Activated CD4-positive, alpha-beta T cell treated with anti-CD3 and anti-CD28 coated beads for 36 hours (primary cell): ENCODE measurements at places on chromosomes 3 and 15. TPM values are rescaled to one million over a fixed set of nuclear protein-coding genes. Genes with fewer than 3 reads are reported as not detected.

Gene CPNE9
- 0.30 TPM for total RNA-seq

Gene WWTR1
- 0.54 TPM for total RNA-seq

Gene EFCC1
- 0.39 TPM for total RNA-seq

Gene TIGIT
- total RNA-seq: 25.5 TPM

Gene TP63
- total RNA-seq: 0.46 TPM

Gene UPK1B
- total RNA-seq: 0.25 TPM

DNA sequence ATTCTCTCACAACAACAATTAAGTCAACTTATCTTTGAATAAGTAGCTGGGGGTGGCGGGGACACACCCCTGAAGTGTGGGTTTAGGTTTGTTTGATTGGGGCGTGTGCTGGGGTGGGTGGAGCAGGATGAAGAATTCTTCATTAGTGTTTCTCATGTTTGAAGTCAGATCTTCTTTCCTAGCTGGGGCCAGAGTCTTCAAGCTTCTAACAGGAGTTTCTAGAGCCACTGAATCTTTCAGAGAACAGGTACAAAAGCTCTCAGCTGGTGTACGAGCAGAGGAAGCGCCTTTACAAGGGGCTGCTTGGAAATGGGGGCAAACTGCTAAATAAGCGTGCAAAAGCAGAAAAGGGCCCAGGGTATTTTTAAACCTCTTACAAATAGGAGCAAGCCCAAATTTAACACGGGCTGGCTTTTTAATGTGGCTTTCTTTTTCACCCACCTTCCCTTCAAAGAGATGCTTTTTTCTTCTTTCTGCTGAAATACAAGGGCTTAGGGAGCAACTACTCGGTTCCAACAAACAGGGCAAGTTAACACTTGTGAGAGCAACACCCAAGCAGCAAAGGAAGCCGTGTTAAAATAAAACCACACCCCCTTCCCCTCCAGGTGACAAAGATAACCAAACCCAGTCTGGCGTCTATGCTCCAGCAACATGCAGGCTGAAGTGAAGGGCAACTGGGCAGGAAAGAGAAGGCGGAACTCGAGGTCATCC is 86.9 kb upstream of the RASGRP1 start:
- H3K4me3 ChIP-seq: peak overlapping the region; percentile 64
- no peaks in the 10 kb centered on the region for H3K27me3 ChIP-seq
- H3K36me3 ChIP-seq: peaks cover 3% of the 10 kb centered on the region
- peak; percentile 68 for DNase-seq
- H3K27ac ChIP-seq: peak overlapping the region; percentile 92

DNA sequence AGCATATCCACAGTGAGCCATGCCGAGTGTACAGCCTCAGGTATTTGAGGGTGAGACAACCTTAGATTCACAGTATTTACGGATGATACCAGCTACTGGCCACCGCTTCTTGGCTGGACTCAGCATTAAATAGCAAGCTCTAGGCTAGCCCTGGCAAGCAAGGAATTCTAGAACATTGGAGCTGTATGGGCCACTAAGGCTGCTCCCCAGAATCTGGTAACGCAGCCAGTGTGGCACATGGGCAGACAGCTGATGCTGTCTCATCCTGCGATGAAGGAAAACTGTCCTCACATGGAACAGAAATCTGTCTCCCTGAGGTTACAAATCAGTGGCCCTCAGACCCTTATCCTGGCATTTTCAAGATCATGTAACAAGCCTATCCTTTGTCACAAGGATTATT is 57.6 kb upstream of the RGMA start:
- peaks cover under 1% of the 10 kb centered on the region for H3K4me1 ChIP-seq
- H3K27ac ChIP-seq: no peak overlapping the region
- H3K27me3 ChIP-seq: peaks cover 4% of the 10 kb centered on the region
- DNase-seq: no peak

DNA sequence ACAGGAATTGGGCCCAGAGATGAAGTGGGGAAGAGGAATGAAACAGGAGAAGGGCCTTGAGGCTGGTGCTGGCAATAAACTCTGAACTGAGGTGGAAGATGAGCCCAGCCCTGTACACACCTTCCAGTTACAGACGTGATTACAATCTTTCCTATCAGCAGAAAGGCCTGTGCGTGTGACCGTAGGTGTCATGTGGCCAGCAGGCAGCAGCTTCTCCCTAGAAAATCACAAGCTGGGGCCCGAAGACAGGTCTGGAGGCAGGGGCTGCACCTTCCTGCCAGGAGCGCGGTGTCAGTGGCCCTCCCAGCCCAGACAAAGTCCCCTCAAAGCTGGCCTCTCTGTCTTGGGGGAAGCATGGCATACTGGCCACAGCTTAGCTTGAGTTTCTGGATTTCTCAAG is 16.7 kb upstream of the PIGZ start:
- H3K27ac ChIP-seq: no peak overlapping the region
- no peak for DNase-seq
- H3K27me3 ChIP-seq: peaks cover 3% of the 10 kb centered on the region
- H3K36me3 ChIP-seq: no peaks in the 10 kb centered on the region

- no peak overlapping the region for H3K27ac ChIP-seq
- H3K4me3 ChIP-seq: no peak overlapping the region
- DNase-seq: no peak
Observed at GRCh38 chr3:129812589-129812988, 80.9 kb downstream of the TMCC1 start.

- H3K4me1 ChIP-seq: no peaks in the 10 kb centered on the region
- no peaks in the 10 kb centered on the region for H3K36me3 ChIP-seq
- no peak for DNase-seq
- no peaks in the 10 kb centered on the region for H3K27me3 ChIP-seq
Observed at GRCh38 chr3:46607603-46608028, 4.7 kb upstream of the FAM240A start.

DNA sequence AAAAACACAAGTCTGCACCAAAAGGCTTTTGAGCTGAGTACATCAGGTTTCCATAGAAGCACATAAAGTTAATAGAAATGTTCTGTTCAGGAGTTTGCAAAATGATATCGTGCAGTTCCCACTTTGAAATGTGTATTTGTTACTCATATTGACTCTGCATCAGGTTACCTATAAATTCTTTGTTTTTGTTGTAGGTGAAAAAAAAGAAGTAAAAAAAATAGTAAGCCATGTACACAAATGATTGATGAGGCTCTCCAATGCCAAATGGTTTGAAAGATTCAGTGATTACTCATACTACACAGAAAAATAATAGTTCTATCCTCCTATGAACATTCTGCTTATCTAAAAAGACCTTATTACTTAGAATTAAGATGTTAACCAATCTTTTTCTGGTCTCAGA is 287.3 kb upstream of the MME start:
- H3K4me3 ChIP-seq: no peak overlapping the region
- no peaks in the 10 kb centered on the region for H3K27me3 ChIP-seq
- no peaks in the 10 kb centered on the region for H3K36me3 ChIP-seq
- no peaks in the 10 kb centered on the region for H3K4me1 ChIP-seq
- no peak for DNase-seq

DNA sequence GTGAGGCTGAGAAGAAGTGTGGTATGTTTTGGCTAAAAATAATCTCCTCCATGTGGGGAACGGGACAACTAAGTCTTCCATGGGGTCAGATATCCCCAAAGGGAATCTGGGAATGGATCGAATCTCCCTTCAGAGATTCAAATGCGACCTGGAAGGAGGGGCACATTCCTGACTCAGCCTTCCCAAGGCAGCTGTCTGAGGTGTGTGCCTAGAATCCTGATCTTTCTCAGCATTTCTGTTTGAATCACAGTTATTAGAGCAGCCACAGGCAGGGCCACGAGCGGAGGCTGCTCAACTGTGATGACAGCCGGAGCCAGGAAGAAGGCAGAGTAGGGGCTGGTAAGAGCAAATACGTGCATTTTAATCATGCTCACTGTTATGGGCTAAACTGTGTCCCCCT is 135.1 kb downstream of the ADAMTS17 start:
- no peak overlapping the region for H3K4me3 ChIP-seq
- H3K27ac ChIP-seq: no peak overlapping the region
- H3K4me1 ChIP-seq: peaks cover 8% of the 10 kb centered on the region
- peaks cover 6% of the 10 kb centered on the region for H3K36me3 ChIP-seq
- DNase-seq: no peak

GRCh38 chr3:151107177-151107576 is 21.7 kb downstream of the MED12L start:
- H3K27ac ChIP-seq: no peak overlapping the region
- H3K4me1 ChIP-seq: no peaks in the 10 kb centered on the region
- no peaks in the 10 kb centered on the region for H3K36me3 ChIP-seq
- DNase-seq: no peak
- H3K4me3 ChIP-seq: no peak overlapping the region

DNA sequence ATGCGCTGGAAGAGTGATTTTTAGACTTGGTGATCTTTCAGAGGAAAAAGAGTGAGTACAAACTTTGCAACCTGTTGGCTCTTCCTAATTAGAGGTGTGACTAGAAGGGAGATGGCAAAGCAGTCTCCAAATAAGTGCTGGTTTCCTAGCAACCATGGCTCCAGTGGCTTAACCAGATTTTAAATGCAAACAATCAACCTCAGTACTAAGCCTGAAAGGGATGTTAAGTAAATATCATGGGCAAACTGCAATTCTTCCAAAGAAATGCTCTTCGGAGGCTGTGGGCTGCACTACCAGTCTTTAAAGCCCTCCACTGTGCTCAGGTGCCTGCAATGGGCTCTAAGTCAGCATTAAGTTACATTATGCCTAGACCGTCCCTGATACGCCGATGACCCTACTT is 678.1 kb upstream of the CCDC54 start:
- H3K27me3 ChIP-seq: peaks cover 2% of the 10 kb centered on the region
- no peak for DNase-seq
- no peaks in the 10 kb centered on the region for H3K36me3 ChIP-seq
- no peak overlapping the region for H3K4me3 ChIP-seq

DNA sequence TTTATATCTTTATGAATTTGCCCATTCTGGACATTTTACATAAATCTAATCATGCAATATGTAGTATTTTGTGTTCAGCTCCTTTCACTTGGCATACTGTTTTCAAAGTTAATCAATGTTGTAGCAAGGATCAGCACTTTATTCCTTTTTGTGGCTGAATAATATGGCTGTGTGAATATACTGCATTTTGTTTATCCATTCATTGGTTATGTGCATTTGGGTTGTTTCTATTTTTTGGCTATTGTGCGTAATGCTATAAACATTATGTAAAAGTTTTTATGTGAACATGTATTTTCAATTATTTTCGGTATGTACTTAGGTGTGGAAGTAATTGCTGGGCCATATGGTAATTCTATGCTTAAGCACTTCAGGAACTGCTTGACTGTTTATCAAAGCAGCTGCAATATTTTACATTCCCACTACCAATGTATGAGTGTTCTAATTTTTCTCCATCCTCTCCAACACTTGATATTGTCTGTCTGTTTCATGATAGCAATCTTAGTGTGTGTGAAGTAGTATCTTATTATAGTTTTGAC is 101.3 kb upstream of the P2RY1 start:
- H3K27me3 ChIP-seq: no peaks in the 10 kb centered on the region
- no peaks in the 10 kb centered on the region for H3K4me1 ChIP-seq

- no peak overlapping the region for H3K4me3 ChIP-seq
- no peaks in the 10 kb centered on the region for H3K36me3 ChIP-seq
Observed at GRCh38 chr15:27549746-27550145, 549.4 kb downstream of the OCA2 start.

DNA sequence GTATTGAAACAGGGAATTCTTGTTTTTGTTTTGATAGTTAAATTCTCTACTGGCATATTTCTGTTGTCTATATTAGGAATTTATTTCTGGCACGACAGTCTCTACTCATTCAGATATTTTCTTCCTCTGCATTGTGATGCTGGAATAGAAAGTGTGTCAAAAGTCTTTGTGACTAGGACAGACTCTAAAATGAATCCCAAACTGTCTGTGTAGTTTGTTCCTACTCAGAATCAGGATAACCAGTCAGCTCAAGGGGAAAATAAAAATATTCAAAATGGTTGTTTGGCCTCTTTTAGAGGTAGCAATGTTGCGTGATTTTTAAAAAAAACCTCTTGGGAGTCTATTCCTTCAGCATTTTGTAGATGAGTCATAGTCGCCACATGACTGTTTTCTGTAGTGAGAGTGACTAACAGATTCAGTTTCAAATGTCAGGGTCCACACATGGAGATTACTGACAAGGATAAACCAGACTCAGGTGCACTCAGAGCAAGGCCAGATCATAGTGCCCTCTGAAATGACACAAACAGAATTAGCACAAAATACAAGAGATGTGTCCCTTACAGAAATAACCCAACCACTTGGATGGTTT is 13.1 kb downstream of the SLC7A14 start:
- no peaks in the 10 kb centered on the region for H3K36me3 ChIP-seq
- H3K4me3 ChIP-seq: no peak overlapping the region
- H3K27ac ChIP-seq: no peak overlapping the region
- H3K4me1 ChIP-seq: peaks cover 25% of the 10 kb centered on the region
- DNase-seq: peak; percentile 32
- peaks cover 34% of the 10 kb centered on the region for H3K27me3 ChIP-seq

GRCh38 chr3:124995460-124995994 is 60.3 kb downstream of the HEG1 start:
- H3K4me3 ChIP-seq: no peak overlapping the region
- no peaks in the 10 kb centered on the region for H3K27me3 ChIP-seq
- H3K36me3 ChIP-seq: peaks cover 17% of the 10 kb centered on the region
- DNase-seq: peak; percentile 63
- no peaks in the 10 kb centered on the region for H3K4me1 ChIP-seq

DNA sequence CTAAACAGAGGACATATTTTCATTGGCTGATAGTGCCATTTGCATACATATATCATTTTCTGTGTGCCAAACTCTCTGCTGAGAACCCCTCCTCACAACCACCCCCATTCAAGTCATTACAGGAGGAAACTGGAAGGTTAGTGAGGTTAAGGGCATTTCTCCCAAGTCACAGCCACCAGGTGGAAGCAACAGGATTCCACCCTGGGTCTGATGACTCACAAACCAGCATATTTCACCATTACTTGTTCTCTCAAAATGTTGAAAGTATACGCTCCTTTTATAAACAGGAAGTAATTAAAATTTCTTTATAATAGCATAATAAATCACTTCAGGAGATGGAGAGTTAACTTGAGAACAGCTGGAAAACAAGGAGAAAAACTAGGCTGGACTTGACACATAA is 398.6 kb upstream of the WNT5A start:
- H3K4me3 ChIP-seq: no peak overlapping the region
- no peak for DNase-seq
- H3K36me3 ChIP-seq: no peaks in the 10 kb centered on the region
- peaks cover 1% of the 10 kb centered on the region for H3K27me3 ChIP-seq

DNA sequence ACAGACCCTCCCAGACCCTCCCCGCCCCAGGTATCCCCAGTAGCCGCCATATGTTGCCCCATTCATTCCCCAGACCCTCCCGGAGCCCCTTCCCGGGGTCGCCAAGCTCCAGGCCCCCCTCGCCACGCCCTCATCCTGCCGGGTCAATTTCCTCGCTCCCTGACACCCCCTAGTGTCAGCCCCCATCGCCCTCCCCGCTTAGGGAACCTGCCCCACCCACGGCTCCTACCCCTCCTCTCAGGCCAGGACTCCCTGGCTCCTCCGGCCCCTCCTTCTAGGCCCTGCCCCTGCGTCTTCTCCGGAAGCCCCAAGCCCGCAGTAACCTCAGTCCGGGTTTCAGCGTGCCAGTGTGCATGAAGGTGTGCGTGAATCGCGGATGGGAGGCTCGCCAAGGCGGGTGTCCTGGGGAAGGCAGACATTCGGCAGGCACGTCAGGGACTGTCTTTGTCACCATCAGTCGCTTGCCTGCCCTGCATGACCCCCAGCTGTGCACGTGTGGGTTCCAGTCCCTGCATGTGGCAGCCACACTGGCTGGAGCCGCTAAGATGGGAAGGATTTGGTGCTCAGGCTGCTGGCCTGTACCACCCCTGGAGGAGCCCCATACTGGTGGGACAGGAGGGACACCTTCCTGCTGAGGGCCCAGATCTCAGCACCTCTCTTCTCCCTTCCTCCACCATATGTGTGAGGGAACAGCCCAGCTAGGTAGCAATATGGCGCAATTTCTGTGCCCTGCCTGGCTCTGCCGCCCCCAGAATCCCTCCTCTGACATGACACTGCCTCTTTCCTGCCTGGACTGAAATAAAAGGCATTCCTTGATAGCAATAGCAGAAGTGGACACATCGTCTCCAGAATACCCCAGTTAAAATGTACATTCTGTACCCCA is 693 bp downstream of the DISP2 start:
- H3K27me3 ChIP-seq: peaks cover 7% of the 10 kb centered on the region
- no peaks in the 10 kb centered on the region for H3K36me3 ChIP-seq
- H3K4me3 ChIP-seq: peak overlapping the region; percentile 67
- H3K27ac ChIP-seq: peak overlapping the region; percentile 20
